ENCODE measurements at places on chromosomes 16 and 17. TPM values are rescaled to one million over a fixed set of nuclear protein-coding genes. Genes with fewer than 3 reads are reported as not detected.

GRCh38 chr16:56281249-56281805 lies 90.0 kb downstream of the GNAO1 start:
- H3K27ac ChIP-seq = no peak overlapping the region
- no peak overlapping the region for H3K4me3 ChIP-seq
- H3K36me3 ChIP-seq = no peaks in the 10 kb centered on the region
- H3K4me1 ChIP-seq = no peaks in the 10 kb centered on the region

GRCh38 chr16:51321251-51321650 lies 170.2 kb upstream of the SALL1 start:
- H3K36me3 ChIP-seq = no peaks in the 10 kb centered on the region
- no peak overlapping the region for H3K4me3 ChIP-seq
- no peak for DNase-seq
- H3K27ac ChIP-seq = no peak overlapping the region
- H3K4me1 ChIP-seq = no peaks in the 10 kb centered on the region
- no peaks in the 10 kb centered on the region for H3K27me3 ChIP-seq

GRCh38 chr17:12737740-12738469 lies 51.4 kb upstream of the ARHGAP44 start:
- no peak for DNase-seq
- H3K36me3 ChIP-seq = peaks cover 10% of the 10 kb centered on the region
- peaks cover 8% of the 10 kb centered on the region for H3K4me1 ChIP-seq
- H3K27ac ChIP-seq = no peak overlapping the region
- no peak overlapping the region for H3K4me3 ChIP-seq
- no peaks in the 10 kb centered on the region for H3K27me3 ChIP-seq

- H3K36me3 ChIP-seq = no peaks in the 10 kb centered on the region
- peaks cover 28% of the 10 kb centered on the region for H3K4me1 ChIP-seq
- H3K27ac ChIP-seq = peak overlapping the region; percentile 94
- H3K27me3 ChIP-seq = no peaks in the 10 kb centered on the region
- DNase-seq = no peak
These were observed 729 bp downstream of the LONP2 start for GRCh38 chr16:48244863-48245195.

- H3K27ac ChIP-seq = no peak overlapping the region
- H3K36me3 ChIP-seq = no peaks in the 10 kb centered on the region
- DNase-seq = no peak
- H3K27me3 ChIP-seq = no peaks in the 10 kb centered on the region
- H3K4me3 ChIP-seq = no peak overlapping the region
- peaks cover 16% of the 10 kb centered on the region for H3K4me1 ChIP-seq
These were observed 33.5 kb downstream of the WSB1 start for GRCh38 chr17:27327397-27327796.

PPP1R27 gene
- not detected for total RNA-seq

Data from chondrocyte (in vitro differentiated cells).